ENCODE measurements at places on chromosomes 12 and 14.

- DNase-seq, result no peak
These were observed 76.0 kb downstream of the WDR20 start for GRCh38 chr14:102215576-102216250.

DNA sequence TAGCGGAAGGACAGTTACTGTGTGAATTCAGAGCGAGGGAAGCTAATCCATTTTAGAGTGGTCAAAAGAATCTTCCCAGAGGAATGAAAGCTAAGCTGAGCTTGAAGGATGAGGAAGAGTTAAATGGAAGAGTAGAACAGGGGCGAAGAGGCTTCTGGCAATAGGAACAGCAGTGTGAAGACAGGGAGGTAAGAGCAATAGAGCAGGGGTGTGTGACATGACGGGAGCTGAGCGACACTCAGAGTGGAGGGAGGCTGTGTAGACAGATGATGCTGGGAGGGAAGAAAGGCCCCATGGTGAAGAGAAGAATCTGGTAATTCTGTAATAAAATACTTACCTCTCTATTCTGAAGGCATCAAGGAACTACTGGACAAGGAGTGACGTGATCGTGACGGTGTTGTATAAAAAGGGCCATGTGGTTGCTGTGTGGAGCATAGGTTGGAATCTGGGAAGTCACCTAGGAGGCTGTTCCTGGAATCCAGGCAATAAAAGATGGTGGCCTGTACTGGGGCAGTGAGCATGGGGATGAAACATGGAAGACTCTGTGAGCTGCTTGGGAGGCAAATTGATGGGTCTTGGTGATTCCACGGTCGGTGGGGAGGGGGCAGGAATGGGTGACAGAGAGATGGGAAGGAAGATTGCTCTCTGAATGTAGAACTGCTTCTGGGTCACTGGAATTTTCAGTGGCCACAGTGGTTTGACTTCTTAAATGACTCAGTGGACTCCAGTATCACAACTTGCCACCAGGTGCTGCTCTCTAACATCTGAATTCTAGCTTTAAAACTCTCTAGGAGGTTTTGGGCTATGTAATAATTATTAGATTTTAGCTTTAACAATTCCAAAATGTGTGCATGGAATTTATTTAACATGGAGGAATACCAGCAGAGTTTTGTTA is 164.1 kb downstream of the ATP23 start:
- DNase-seq, result no peak

- DNase-seq, result no peak
These were observed 661.3 kb downstream of the RPL10L start for GRCh38 chr14:45990252-45990651.

DNA sequence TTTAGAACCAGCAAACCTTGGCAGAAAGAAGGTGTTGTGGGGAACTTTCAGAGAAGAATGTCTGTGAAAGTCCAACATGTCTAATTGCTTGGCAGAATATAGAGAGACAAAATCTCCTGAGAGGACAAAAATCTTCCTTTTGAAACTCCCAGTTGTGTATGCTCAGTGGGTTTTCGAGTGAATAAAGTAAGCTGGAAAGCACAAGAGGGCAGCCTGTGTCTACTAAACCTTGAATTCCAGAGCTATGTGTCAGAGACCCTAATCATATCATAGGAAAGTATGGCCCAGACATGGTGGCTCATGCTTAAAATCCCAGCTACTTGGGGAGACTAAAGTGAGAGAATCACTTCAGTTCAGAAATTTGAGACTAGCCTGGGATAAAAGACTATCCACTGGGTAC is 661.2 kb downstream of the SLC16A7 start:
- no peak for DNase-seq

DNA sequence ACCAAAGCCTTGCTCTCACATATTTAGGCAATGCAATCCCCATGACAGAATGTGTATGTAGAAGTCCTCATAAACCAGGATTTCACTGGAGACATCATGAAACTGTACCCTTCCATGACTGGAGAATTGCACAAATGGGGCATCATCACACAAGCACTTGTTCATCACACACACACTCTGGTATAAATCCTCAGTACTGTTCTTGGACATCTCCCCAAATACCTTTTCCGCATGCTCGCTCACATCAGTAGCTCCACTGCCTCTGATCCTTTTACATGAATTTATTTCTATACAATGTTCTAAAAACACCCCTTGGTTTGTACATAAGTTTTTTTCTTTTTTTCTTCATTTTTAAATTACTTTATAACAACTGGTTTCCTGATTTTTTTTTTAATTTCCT is 3.3 kb upstream of the ING4 start:
- no peak for DNase-seq

DNA sequence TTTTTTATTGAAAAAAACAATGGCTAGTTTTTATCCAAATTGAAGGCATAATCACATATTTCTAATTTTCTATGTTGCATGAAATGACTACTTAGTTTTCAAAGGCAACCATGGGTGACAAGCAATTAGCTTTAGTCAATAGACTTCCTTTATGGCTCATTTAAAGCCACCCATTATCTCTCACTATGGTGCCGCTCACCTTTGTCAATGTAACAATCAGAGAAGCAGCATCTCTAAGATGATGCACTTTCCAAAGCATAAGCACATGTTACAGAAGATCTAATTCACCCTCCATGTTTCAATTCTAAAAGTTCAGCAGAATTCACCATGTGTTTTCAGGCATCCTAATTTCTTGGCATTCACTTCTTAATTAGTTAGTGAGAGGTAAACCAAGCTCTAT is 166.6 kb upstream of the RPL10L start:
- DNase-seq, result no peak

DNA sequence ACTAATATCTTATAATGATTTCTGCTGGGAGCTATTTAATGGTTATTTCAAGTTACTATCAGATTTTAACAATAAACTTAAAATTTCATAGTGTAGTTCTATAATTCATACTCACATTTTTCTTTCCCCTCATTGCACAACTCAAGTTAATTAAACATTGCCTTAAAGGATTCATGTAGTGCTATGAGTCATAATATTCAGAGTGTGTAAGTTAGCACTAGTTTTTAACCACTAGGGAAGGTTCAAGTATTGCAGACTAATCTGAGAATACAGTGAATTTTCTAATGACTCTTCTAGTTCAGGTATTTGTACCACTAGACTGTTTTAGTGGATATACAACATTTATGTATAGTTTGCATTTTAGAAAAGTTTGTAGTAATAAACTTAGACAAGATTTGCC is 49.9 kb downstream of the FOXA1 start:
- DNase-seq, result no peak

GRCh38 chr14:101451166-101451565 is 110.1 kb upstream of the DIO3 start:
- no peak for DNase-seq

DNA sequence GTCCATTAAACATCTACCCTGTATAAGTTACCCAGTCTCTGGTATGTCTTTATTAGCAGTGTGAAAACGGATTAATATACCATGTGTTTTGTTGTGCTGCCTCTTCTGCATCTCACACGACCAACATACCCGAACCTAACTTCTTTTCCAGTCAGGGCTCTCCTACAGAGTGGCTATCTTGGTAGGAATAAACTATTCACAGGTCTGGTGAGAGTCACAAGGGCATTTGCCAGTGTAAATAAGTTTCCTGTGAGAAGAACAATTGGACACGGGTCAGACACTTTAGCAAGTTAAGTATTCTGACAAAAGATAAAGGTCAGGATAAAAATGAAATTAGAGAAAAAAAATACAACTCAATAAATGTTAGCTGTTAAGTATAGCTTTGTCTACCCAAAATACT is 60.9 kb downstream of the MYF5 start:
- DNase-seq, result no peak

DNA sequence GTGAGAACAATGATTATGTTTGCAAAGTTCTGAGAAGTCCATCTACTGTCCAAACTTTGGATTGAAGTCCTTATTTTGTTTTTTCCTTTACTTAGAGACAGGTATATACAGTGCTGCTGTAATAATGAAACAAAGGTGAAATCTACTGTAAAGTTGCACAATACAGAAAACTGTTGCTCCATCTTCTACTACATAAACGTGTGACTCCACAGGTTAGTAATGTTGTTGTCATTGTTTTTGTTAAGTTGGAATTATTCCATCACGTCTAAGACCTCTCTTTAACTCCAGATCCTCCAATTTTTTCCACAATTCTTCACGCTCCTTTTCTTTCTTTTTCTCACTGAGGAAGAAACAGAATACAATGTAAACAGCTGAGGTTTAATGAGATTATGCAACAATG is 57.0 kb upstream of the GPHB5 start:
- DNase-seq, result no peak

GRCh38 chr12:116456330-116457082 is 102.7 kb upstream of the MAP1LC3B2 start:
- no peak for DNase-seq

DNA sequence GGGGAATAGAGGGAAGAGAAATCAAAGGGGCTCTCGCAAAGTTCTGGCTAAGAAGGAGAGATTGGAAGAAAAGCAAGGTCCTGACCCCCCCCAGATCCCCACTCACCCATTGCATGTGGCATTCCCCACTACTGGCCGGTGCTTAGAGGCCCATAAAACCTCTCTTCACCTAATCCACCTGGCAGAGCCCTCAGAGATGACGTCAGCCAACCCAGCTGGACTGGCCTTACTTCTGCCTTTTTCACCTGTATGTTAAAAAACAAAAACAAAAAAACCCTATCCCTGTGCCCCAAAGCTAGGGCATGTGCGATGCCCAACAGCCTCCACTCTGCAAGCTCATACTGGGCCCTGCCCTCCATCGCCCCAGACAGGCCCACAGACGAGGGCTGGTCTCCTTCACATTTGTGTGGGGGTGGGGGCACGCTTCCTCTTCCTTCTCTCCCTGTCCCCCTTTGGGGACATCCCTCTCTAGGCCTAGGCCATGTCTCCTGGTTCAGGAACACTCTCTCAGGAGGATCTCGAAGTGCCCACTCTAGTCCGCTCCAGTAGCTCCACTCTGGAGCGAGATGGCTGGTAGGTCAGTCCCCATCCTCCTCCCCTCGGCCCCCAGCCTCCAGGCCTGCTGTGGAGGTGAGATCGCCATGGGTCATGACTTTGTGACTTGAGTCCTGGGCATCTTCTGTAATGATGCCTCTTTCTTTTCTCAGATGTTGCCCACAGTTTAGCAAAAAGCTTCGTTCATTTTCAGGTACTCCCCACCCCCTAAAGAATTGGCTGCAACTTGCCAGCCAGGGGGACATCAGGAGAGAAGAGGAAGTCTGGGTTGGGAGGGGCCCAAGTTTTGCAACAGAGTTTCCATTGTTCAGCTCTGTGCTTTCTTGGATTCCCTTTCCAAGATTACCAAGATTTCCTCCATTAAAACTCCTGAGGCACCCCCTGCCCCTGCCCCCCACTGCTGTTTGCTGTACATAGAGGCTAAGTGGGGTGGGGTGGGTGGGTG is 37.0 kb downstream of the FIGNL2 start:
- no peak for DNase-seq

DNA sequence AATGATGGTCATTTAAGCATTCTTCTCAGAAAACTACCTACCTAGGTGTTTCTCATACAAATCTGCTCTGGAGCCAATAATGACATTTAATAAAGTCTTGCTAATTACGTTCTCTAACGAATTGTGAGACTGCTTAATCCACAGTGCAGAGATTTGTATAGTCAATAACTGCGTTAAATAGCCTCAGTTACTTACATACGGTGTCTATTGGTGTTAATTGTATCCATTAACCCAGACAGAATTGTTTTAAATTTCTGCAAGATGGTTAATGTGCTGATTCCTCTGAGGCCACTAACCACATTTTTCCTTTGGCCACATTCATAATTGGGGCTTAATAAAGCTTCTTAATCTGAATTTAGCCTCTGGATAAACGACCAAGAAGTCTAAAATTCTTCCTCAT is 171.7 kb downstream of the SLC41A2 start:
- DNase-seq, result no peak

DNA sequence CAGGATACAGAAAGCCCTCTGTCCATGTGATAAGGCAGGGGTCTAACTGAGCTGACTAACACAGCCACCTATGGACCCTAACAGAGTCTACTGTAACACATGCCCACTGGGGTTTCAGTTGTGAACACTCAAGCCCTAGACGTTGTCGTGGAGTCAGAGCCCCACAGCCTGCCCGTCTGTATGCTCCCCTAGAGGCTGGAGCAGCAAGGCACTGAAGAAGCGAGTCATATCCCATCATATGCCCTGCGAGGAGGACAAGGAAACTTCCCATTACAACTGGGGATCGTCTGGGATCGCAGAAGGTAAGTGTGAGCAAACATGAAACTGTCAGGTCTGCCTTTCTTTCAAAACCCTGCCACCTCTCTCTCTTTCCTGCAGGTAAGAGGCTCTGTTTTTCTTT is 138.1 kb downstream of the GPR65 start:
- no peak for DNase-seq

- DNase-seq, result peak; percentile 63
These were observed 36.3 kb upstream of the NPFF start for GRCh38 chr12:53543539-53543938.

DNA sequence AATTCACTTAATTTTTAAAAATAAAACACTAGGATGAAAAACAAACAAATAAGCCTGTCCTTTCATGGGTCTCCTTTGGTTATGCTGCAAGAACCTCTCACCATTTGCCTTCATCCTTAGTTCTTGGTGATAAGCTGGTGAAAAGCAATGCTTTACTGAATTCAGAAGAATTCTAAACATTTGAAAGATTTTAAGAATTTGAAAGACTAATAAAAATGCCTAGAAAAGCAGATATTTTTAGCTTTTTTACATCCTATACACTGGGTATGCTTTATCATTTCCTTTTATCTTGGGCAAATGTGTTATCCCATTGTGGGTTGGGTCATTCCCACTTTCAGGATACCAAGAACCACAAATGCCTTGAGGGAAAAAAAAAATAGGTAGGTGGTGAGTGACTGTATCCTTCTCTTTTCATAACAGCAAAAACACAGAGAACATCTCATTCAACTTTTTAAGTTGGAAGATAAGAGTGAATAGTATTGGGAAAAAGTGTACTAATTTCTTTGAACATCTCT is 197.1 kb upstream of the ABCD2 start:
- DNase-seq, result no peak

DNA sequence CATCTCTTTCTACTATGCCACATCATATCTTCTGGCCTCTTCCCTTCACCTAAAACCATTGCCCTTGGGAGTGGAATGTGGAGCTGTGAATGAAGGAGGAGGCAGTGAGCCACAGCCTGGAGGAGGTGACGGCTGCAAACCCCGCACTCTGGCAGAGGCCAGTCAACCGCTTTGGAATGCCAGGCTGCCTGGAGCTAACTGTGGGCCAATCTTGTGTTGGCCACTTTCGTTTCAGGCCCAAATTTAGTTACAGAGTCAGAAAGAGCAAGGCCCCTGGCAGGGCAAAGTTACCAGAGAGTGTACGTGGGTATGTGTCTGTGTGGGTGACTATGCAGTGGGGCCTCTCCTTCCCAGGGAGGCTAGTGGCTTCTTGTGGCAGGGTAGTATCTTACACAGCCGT is 40.1 kb downstream of the CACNA1C start:
- no peak for DNase-seq

GRCh38 chr14:55965851-55966250 is 152.4 kb upstream of the PELI2 start:
- no peak for DNase-seq

- no peak for DNase-seq
These were observed 93.3 kb upstream of the MAP1LC3B2 start for GRCh38 chr12:116465856-116466255.

DNA sequence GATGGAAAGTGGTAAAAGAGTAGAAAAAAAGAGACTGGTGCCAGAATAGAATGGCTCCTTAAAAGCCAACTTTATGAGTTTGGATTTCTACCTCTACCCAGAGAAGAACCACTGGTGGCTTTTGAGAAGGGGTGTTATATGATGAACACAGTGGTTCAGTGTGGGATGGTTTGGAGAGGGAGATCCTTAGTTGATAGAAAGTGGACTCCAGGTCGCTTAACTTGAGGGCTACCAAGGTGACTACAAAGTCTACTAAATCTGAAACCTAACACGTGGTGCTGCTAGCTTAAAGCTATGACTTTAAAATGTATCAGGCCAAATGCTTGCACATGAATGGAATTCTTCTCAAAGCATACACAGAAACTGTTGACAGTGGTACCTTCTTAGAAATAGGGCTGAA is 8.4 kb downstream of the SPTB start:
- DNase-seq, result no peak
